ENCODE measurements at places on chromosomes 12 and 14.

DNA sequence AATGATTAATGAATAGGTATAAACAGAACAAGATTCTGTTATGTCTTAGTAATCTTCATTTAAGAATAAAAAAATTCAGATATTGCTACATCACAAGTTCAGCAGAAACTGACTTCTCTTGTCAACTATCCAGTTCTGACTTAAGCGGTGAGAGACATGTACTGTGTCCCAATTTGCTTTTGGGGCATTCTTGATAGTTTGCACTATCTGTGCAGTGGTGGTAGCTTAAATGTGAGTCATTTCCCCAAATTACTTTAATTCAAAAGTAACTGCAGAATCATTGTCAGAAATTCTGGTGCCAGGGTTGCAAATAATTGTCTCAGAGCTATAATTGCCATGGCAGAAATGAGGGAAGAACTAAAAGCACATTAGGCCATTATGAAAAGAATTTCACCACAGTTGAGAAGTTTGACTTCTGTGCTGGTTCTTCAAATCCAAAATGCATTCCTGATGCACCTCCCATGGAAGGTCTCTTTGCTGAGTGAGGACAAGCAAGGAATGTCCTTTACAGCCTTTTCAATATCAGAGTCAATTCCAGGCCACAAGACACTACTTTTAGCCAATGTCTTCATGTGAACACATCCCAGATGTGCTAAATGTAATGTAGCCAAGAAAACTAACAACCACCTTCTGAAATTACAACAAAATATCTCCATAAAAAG is 304.7 kb downstream of the SSPN start:
- no peak for DNase-seq

DNA sequence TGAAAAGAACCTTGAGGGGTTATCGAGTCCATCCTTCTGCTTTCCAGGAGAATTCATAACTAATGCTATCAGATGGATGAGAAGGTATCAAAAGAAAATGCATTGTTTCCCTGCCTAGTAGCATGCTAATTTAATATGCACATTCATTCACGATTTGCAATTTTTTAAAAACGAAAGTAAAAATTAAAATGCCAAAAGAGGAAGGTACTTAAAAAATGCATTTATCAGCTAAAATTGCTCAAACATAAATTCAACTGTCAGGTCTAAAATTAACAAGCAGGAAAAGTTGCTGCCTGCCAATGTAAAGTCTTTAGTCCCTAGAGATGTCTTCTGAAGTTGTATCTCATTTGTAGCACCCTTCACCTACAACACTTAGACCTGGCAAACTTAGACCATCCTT is 7.9 kb downstream of the ATF7 start:
- DNase-seq: no peak

DNA sequence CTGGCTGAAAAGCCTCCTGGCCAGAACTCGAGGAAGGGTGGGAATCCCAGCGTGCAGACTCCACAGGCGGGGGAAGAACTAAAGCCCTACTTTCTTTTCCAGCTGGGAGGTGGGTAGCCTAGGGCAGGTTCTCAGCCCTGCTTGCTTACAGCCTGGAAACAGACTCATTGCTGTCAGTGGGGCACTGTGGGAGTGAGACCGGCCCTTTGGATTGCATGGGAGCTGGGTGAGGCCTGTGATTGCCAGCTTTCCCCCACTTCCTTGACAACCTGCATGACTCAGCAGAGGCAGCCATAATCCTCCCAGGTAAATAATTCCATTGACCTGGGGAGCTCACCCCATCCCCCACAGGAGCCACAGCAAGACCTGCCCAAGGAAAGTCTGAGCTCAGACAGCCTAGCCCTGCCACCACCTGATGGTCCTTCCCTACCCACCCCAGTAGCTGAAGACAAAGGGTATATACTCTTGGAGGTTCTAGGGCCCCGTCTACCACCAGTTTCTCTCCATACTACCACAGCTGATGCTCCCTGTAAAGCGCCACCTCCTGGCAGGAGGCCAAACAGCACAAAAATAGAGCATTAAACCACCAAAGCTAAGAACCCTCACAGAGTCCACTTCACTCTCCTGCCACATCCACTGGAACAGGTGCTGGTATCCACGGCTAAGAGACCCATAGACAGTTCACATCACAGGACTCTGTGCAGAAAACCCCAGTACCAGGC is 294.1 kb downstream of the SEC23A start:
- DNase-seq: peak; percentile 2

GRCh38 chr12:76533331-76533730 is 26.2 kb downstream of the OSBPL8 start:
- no peak for DNase-seq

DNA sequence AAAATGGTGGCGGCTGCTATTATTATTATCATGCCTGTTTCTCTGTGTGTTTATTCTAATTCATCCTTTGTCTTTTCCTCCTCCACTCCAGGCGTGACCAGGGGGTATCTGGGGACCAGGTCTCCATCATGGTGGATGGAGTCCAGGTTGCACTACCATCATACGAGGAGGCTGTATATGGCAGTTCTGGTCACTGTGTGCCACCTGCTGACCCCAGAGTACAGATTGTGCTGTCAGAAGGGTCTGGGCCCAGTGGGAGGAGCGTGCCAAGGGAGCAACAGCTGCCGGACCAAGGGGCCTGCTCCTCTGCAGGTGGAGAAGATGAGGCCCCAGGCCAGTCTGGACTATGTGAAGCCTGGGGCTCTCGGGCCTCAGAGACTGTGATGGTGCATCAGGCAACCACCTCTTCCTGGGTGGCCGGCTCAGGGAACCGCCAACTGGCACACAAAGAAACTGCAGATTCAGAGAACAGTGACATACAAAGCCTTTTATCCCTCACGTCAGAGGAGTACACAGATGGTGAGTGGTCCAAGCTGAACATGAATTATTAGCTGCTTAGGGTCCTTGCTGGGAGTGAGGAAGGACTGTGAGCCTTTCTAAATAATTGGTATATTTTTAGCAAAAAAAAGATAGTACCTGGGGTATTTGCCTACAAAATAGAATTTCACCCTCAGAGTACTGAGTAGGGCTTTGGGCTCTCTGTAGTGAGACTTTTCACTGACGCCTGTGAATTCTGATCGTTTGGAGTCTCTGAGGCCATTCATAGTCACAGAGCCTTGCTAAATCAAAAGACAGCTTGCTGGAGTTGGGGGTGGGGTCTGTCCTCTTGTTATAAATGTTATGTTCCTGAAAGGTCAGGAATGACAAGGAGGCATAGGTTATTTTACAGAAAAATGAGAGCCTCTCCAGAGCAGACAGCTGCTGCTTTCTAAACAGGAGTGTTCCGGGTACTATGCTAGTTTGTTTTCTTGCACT is 58.1 kb upstream of the SRSF5 start:
- no peak for DNase-seq

DNA sequence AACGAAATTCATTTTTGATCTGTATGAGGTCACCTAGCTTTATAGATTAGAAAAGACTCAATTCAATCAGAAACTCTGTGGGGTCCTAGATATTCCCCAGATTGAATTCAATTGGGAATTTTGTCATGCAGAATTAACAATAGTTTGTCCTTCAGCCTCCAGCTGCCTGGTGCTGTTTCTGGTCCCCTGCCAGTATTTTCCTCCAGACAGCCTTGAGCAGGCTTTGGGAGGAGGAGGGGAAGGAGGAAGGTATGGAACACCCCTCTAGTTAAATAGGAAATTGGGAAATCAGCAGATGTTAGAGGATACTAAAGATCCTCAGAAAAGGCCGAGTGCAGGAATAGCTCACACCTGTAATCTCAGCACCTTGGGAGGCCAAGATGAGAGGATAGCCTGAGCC is 10.6 kb downstream of the GRIP1 start:
- DNase-seq: no peak

GRCh38 chr12:61934564-61934963 is 325.6 kb upstream of the USP15 start:
- DNase-seq: no peak

DNA sequence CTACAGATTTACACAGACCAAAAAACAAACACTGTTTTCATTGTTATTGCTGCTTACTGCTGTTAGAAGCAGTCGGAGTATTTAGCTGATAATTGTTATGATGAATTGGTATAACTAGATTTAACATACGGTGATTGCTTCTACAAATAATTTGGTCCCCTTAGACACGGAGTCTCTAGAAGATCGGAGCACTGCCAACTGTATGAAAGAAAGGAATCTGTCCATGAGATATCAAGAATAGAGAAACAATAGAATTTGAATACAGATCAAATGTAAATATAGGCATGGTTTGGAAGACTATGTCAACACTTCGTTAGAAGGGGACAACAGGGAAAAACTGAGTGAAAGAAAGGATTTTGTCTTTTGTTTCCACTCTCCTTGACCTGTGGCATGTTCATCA is 110.9 kb downstream of the PPP2R5E start:
- DNase-seq: no peak

DNA sequence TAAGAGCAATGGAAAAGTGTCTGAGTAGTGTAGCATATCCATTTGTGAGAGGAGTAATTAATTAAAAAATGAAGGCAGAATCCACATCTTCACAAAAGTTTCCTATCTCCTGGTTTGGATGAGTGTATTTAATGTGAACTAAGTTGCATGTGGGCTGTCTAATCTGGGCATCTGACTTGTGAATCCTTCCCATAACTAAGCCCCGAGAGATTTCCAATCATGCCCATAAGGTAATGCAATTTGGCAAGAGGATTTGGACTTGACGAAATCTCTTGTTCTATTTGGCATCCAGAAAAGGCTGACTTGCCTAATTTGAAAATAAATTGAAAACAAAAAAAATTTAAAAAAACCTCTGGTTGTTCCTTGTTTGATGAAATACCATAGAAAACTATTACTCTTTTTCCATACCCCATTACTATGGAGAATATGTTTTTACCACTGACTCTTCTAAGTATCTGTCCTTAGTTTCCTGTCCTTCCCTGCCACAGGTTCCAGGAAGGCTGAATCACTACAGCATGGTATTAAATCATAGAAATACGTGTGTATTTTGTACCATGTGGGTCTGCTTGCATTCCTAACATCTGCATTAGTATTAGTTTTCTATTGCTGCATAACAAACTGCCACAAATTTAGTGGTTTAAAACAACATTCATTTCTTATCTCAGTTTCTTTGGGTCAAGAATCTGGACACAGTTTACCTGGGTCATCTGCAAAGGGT is 48.4 kb downstream of the ETV6 start:
- no peak for DNase-seq

DNA sequence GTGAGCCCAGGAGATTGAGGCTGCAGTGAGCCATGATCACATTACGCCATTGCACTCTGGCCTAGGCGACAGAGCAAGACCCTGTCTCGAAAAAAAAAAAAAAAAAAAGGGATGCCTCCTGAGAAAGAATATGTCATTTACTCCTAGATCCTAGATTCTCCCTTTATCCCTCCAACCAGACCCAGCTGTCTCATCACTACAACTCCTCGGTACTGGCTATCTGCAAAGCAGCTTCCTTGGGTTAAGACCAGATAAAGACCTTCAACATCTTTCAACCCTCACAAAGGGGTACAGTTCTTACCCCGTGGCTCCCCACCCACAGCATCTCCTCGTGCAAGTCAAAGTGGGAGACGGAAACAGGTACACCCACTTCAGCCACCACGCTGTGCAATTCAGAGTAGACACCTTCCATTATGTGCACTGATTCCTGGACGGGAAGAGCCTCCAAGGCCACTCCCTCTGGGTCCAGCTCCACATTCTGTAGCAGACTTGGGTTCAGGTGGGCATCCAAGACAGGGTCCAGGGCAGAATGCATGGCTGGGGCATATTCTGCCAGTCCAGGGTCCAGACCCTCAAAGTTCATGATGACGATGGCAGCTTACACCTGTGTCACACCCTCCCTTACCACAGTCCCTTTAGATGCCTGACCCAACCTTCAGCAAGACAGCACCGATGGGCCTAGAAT is 1.1 kb downstream of the PAN2 start:
- DNase-seq: peak; percentile 20

- DNase-seq: peak; percentile 89
Observed at GRCh38 chr14:54776361-54777001, 126.1 kb downstream of the GCH1 start.

- DNase-seq: no peak
Observed at GRCh38 chr14:68510201-68511128, 282.4 kb downstream of the ZFP36L1 start.

DNA sequence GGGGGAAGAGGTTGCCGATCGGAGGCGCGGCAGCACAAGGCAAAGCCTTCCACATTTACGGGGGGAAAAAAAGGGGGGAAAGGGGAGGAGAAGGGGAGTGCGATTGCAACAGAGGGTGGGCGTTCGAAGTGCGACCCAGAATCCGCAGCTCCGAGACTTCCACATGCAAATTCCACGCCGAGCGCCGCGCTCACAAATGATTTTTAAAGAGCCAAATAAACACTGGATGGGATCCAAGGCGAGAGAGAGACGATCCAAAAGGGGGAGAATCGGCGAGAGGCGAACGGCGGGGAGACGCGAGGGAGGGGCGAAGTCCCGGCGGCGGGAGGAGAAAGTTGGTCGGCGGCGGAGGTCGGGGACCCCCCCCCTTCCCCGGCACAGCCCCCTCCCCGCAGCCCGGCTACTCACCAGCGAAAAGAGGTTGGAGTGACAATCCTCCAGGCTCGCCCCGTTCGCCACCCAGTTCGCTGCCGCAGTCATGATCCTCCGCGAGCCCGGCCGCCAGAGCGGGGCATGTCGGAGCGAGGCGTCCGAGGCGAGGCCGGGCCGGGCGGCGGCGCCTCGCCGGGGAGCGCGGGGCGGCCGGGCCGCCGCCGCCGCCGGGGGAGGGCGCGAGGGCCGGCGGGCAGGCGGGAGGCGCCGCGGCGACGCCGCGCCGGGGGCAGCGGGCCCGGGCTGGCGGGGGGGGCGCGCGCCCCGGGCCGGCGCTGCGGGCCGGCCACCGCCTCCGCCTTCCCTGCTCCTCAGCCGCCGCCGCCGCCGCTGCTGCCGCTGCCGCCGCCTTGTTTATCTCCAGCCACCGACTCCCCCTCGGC is 634 bp downstream of the MED13L start:
- DNase-seq: peak; percentile 55

- DNase-seq: no peak
Observed at GRCh38 chr14:75025082-75025481, 22.4 kb downstream of the EIF2B2 start.

DNA sequence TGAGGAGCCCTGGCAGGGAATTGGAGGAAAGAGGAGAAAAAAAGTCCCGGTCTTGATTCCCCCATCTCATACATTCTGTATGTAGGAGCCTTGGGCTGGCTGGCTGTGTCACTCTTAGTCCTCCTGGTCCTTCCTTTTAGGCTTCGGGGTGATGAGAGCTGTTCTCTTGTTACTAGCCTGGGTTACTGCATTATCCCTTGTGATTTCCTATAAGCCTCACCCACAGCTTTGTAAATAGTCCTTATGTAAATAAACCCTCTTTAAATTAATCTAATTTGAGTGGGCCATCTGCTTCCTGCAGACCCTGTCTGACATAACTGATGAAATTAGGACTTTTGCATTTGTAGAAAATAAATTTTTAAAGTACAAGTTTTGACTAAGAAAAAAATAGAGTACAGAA is 19.2 kb downstream of the DNM1L start:
- no peak for DNase-seq

- no peak for DNase-seq
Observed at GRCh38 chr14:79583738-79584408, 627.4 kb downstream of the DIO2 start.

DNA sequence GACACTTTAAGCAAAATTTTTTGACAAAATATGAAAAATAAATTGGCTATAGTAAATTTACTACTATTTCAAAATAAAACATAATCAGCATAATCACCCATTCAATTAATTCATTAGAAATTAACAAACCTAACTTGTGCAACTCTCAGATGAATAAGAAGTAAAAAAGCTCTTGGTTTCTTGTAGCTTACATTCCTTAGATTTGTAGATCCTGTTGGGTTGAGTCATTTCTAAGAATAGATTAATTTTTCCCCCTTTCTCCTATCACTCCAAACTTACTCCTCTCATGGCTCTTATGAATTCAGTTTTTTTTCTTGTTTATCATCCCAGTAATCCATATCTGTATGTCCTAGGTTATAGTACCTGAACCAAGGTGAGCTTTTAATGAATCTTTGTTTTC is 230.9 kb upstream of the LRIG3 start:
- DNase-seq: no peak
